Dermis microvascular lymphatic vessel endothelial cell (primary cell): ENCODE measurements at places on chromosomes 12 and 14. TPM values are rescaled to one million over a fixed set of nuclear protein-coding genes. Genes with fewer than 3 reads are reported as not detected.

Gene ASIC1
- total RNA-seq = under 0.01 TPM in 1 of 2 replicates, not detected in the other

Gene REM2
- total RNA-seq = under 0.01 TPM in 1 of 2 replicates, not detected in the other

Gene GLI1
- under 0.01 TPM in 1 of 2 replicates, not detected in the other for total RNA-seq

DNA sequence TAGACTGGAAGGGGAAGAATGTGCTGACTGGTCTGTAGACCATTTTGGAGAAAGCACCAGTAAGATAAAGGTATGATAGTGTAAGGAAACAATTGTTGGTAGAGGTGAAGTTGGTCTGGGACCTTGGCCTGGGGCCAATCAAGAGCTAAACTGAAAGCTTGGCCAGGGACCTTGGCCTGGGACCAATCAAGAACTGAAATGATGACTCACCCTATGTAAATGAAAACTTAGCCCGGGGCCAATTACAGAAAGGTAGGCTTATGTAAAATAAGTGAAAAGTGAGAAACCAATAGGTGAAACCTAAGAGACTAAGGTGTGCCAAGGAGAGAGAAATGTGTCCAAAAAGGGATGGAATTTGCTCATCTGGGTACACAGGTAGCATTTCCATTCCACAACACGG, 776.0 kb downstream of the C12orf50 start:
- DNase-seq = no peak

GRCh38 chr12:50545786-50546185, 41.0 kb downstream of the DIP2B start:
- DNase-seq = no peak

DNA sequence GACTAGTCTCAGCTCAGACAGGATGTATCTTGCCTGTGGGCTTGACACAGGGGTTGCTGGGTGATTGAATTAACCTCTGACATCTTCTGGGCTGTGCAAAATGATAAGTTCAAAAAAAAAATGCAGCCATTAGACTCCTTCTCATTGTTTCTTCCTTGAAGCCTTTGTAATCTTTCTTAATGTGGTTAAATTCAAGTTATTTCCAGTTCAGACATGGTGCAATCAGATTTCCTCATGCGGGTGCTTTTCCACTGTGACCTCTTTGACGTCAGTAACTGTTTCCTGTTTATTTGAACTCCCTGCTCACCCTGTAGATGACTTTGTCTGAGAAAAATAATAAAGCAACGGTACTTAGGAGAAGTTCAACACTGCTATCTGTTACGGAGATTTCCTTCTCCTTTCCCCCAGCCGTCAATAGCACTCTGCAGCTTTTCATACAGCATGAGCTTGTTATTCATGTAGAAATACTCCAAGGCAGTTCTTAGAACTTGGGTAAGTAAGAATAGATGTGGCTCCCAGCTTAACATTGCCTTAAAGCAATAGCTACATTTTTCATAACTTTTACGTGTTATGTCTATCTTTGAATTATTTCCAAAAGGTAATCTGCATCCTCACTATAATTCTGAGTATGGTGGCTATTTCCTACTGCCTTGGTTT, 155.5 kb downstream of the PRKCH start:
- DNase-seq = peak; percentile 87

- DNase-seq = no peak
These were observed 2.8 kb downstream of the NFATC4 start for GRCh38 chr14:24370748-24371147.

DNA sequence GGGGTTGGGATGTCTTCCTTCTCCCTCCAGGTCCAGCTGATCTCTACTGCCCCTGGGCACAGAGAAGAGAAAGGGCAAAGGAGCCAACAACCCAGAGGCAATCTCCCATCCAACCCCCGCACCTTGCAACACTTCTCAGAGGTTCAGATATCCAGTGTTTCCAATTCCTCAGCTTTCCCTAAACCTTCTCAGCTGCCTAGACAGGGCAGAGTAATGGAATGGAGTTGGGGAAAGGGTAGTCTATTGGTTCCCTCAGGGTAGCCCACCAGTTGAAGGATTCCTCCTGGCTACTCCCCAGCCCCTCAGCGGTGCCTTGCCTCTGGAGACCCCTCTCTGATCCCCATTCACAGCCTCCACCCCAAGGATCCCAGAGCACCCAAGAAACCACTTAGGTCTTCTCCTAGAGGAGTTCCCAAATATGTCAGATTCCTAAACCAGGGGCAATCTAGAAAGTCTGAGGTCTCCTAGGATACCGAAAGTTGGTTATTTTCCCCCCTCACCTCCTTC, 537 bp downstream of the NFE2 start:
- DNase-seq = no peak

DNA sequence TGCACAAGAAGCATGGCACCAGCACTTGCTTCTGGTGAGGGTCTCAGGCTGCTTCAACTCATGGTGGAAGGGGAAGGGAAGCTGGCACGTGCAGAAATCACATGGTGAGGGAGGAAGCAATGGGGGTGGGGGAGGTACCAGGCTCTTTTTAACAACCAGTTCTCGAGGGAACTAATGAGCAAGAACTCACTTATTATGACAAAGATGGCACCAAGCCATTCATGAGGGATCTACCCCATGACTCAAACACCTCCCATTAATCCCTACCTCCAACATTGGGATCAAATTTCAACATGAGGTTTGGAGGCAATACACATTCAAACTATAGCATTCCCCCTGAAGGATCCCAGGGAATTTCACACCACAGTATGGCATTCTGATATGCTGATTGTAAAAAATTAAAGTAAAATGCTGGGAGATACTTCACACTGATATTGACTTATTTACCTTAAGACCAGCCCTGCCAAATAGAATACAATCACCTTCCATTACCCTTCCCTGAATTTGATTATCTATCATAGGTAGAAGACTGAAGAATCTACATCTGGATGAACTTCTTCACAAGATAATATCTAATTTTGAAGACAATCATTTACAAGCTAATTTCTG, 201.7 kb upstream of the PLXNC1 start:
- DNase-seq = no peak

DNA sequence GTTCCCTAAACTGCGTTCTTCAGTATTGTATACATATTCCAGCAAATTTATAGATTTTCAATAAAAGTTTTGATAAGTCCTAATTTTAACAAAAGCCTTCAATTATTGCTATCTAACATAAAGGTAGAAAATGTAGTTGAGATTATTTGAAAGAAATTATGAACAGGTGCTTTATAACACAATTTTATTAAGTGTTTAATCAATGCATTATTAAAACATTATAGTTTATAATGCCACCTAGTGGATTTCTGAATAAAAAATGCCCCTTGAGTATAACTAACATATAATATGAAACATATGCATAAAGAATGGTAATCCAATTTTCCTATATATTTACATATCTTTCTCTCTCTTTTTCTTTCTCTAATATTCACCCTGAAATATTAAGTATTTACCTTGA, 515.3 kb downstream of the SLC6A15 start:
- no peak for DNase-seq

DNA sequence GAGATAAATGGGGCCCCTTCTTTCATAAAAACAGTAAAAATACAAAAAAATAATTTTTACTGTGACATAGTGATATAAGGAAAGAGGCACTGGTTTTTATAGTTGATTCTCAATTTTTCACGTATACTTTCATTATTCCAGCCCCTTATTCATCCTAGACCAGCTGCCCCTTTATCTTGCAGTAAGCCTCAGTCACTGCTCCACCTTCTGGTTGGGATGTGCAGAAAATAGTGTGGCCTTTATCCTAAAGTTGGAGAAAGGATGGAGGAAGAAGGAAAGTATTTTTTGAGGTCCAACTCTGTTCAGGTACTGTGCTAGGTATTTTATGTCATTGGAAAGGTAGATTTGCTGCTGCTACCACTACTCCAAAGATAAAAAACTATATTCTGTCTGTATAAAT, 172.7 kb downstream of the ANO6 start:
- peak; percentile 61 for DNase-seq
